ENCODE measurements at places on chromosomes 5 and 9.

GRCh38 chr9:127451858-127452656, 747 bp downstream of the LRSAM1 start:
- peak; percentile 23 for DNase-seq

DNA sequence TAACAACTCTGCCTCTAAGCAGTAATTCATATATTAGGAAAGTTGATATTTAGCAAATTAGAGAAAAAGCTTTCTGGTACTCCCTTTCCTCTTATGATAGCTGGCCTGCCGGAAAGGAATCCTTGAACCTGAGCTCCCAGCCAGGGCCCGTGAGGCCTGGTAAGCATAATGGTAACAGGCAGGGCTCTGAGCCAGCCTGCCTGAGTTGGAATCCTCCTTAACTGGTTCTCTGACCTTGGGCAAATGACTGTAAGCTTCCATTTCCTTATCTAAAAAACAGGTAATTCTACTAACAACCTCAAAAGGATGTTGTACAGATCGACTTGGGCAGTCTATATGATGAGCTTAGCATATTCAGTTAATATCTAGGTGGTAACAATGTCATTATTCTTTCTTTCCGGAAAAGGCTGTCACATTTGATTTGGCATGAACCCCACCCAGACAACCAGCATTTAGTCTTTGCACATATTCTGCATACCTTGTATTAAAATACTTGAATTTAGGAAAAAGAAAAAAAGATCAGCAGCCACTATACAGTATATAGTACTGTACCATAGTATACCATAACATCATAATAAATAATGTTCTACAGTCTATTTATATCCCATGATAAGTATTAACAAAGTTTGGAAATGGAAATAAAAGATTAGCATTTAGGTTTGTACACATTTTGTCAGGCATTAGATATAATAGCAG, 55.7 kb upstream of the MAP3K1 start:
- DNase-seq, result no peak

DNA sequence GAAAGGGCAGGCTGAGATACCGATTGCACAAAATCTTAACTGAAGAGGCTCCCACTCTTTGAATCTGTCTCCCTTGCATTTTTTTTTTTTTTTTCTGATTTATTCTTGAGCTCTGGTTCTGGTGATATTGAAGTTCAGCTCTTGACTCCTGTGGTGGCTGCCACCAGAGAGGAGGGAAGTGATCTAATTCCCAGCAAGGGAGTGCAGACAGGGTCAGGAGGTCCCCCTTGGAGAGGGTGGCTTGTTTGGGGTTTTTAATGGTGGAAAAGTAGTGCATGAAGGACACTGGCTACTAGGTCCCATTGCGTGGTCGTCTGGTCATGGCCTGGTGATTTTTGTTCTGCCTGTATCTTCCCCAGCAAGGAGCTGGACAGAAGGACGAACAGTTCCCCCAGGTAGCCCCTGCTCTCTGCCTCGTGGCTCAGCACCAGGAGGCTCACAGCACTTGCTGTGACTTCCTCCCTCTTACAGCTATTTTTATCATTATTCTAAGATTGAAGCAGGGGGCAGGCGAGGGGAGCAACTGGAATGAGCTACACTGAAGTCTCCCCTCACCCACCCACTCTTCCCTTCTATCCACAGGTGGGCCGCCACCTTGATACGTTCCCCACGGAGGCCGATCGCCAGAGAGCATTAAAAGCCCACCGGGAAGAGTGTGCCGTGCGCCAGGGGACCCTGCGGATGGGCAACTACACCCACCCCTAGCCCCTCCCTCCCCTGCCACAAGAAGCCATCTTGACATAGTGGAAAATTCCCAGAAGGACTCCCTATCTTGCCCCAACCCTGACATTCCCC, 10.4 kb upstream of the BARHL1 start:
- no peak for DNase-seq

DNA sequence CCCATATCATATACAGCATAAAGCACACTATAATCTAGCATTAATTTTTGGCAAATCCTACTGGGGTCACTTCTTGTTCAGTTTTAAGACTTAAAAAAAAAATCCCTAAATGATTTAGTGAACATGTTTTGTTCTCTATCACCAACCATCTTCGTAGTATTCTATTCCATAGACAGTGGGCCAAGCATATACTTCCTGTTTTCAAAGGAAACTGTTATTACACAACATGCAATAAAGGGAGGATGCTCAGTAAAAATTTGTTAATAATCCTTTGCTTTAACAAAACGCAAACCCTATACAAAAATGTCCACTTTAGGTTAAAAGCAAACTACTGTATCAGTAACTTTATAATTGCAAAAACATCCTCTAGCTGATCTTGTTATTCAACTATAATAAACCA, 13.0 kb downstream of the CCNH start:
- no peak for DNase-seq

- DNase-seq, result no peak
Measured at GRCh38 chr9:70355801-70356200, 58.7 kb downstream of the KLF9 start.

DNA sequence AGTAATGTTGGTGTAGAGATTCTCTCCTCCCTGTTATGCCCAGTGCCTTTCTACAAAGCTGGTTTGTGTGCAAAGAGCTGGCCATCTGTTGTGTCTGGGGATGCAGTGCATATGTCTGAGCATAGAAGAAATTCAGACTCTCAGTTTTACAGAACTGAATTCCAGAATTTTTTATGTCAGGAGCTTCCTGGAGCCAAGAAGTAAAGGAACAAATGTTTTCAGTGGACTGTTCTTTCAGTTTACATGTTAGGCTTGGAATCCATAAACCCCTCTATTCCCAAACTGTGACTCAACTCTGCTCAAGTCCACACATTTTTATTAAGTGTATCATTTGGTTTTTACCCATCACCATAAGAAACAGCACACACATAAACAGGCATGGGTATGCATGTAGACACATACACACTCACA, 366.0 kb downstream of the BRINP1 start:
- DNase-seq, result no peak

Measured in activated effector memory CD4-positive, alpha-beta T cell treated with Interleukin-2 at 50 U/mL for 16 hours (primary cell).